ENCODE measurements at places on chromosomes 12 and 14.
A peak's percentile ranks its signal among the peaks of the same experiment; 100 is the strongest.

DNA sequence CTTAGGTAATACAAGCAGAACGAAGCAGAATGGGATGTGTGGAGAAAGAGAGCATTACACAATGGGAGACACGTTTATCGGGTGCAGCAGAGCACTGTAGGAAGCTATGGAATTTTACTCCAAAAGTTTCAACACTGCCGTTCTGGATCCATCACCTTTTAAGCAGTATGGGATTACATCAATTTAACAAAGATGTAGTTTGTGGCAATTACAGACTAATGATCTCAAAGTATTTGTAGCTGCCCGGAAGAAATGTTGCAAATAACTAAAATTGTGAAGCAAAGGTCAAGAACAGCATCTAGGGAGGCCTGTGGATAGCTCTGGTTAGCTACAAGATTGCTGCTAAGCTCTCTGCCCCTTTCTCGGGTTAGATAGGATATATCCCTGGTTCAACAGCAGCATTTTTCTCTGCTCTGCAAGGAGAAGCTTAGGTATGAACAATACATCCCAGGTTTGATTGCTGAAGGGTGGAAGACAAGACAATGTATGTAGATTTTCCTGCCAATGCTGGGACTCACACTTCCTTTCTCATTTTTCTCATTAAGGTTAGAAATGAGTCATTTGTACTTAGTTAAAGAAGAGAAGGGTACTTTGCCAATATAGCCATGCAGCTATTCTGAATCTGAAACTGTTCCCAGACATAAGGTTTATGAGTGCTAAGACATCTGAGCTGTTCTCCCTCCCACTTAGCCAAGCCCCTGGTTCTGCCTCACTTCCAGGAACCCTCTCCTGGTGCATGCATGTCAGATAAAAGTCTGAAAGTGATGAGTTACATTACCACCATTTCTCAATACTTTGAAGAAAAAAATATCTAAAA, 75.0 kb upstream of the HIF1A start:
- DNase-seq, result no peak

DNA sequence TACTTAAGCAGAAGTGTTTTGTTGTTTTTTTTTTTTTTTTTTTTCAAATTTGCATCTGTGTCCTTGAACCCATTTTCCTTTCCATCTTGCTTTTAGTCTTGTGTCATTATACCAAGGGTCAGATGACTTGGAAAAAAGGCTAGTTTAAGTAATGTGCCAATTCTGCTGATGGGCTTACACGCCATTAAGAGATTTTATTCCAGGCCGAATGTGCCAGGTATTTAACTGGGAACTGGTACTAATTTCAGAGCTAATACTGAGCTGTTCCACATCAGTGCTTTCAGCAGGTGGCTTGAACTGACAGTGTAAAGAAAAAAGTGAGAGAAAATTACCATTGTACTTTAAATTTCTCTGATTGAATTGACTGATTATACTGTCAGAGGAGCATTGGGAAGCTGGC, 224.9 kb downstream of the NPAS3 start:
- DNase-seq, result no peak

DNA sequence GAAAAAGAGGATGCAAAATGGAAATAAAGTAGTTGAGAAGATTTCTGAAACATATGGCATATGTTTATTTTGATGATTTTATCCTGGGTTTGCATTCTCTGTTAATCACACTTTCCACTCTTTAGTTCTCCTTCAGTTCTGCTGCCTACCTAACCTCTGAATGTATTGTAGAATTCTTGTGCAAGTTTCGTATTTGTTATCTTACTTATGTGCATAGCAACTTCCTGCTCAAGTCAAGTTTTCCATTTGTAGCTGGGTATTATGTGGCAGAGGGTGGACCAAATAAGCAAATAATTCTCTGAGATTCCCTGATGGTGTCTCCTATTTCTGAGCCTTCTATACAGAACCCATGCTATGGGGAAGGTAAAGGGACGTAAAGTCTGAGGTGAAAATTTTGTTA, 381.6 kb downstream of the FOXG1 start:
- no peak for DNase-seq

- no peak for DNase-seq
Measured at GRCh38 chr14:57171363-57171762, 97.3 kb downstream of the EXOC5 start.

- no peak for DNase-seq
Measured at GRCh38 chr14:65109357-65109756, 7.0 kb upstream of the MAX start.

GRCh38 chr12:16323010-16323409, 24.4 kb upstream of the MGST1 start:
- DNase-seq, result no peak

- no peak for DNase-seq
Measured at GRCh38 chr12:39777465-39777864, 157.9 kb upstream of the ABCD2 start.

DNA sequence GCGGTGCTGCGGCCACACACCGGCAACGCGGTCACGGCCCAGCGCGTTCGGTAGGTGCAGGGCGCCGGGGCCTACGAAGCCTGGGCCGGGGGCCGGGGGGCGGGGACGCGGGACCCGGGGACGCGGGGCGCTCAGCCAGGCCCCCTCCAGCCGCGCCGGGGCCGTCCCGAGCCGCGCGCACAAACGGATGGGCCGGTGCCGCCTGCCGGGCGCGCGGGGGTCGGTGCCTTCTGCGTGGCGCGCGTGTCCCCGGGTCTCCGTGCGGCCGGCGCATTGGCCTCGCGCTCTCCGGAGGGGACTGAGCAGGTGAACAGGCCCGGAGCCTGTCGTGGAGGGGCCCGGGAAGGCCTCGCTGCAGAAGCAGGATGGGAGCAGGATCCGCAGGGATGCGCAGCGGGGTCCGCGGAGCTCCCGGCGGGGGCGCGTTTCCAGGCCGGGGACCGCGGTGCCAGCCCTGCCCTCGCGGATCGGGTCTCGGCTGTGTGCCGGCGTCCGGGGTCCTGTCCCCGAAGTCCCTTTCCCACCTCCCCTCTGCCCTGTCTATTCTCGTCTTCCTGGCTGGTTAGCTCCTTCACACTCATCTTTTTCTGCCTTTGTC, 421 bp downstream of the GLT1D1 start:
- no peak for DNase-seq

DNA sequence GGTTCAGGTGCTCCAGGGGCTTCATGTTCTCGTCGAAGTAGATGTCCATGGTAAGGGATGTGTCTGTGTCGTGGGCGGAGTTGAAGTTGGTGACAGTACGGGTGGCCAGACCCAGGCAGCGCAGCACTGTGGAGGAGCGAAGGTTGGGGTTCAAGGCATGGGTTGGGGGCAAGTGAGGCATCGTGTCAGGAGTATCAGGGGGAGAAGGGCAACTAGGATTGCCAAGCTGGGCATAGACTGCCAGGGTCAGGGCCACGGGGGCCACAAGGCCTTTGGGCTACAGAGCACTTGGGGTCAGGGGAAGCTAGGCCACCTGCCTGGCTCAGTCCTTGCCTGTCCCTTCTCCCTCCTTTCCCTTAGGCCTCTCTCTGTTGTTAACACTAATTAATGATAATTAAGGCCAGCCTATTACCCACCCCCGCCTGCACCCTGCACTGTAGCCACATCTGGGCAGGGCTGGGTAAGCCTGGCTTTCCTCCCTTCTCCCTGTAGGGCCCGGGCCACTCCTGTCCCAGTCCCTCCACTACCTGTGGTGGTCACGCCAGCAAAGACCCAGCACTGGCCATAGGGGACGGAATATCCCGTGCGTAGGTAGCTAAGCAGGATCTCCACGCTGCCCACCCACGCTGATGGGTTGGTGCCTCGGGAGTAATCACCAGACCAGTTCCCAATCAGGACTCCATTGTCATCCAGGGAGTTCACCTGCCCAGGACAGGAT, 4.3 kb downstream of the TGM1 start:
- no peak for DNase-seq

GRCh38 chr14:95043314-95043713, 114.0 kb downstream of the DICER1 start:
- peak; percentile 51 for DNase-seq

GRCh38 chr14:92704036-92704804, 44.2 kb downstream of the LGMN start:
- DNase-seq, result no peak

GRCh38 chr14:54981698-54982097, 45.2 kb downstream of the WDHD1 start:
- DNase-seq, result no peak

DNA sequence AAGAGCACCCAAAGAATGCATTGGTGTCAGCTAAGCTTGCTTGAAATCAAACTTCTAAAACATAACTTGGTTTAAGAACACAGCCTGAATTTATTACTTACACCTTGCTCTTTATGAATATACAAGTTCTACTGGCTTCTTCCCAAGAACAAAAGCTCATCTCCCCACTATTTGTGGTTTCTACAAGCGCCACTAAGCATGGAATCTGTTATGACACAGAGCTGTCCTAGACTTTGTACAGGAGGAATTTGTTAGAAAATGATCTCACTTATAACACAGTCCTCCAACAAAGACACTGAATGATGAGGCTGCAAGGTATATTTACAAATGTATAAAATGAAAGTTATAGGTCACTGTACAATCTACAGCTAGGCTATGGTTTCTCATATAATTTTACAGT, 452.1 kb downstream of the BCAT1 start:
- DNase-seq, result no peak

DNA sequence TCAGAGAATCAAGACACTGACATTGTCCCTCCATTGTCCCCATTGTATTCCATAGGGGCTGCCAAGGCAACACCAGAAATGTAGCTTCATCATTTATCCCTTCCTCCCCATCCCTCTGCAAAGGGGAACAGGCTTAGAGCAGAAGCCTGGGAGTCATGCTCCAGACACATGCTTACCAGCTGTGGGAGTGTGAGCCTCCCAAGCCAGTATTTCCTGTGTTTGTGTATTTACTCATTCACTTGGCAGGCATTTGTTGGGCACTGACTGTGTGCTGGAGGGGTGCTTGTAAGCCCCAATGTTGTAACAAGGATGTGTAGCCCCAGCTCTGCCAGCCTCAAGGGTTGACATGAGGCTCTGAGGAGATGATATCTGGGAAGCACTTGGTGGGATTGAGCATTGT, 46.0 kb upstream of the TCL1A start:
- DNase-seq, result no peak

GRCh38 chr12:49019443-49020324, 1.1 kb upstream of the PRKAG1 start:
- no peak for DNase-seq

- DNase-seq, result no peak
Measured at GRCh38 chr12:123036466-123037285, 56.2 kb downstream of the ARL6IP4 start.

- no peak for DNase-seq
Measured at GRCh38 chr12:43029971-43030370, 440.4 kb upstream of the PRICKLE1 start.

DNA sequence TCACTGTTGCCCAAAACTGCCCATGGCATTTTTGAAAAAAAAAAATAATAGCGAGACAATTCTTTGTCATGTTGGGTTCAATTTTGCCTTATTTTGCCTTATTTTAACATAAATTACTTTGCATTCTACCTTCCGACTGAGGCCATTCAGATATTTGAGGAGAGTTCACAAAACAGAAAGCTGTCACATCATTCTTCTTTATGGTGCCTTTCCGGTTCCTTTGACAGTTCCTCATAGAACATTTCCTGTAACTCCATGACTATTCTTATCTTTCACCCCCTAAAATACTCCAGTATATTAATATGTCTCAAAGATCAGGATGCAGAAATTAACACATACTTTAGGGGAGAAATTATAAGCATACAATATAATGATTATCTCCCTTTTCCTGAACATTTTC, 476.7 kb downstream of the NOVA1 start:
- DNase-seq, result no peak

DNA sequence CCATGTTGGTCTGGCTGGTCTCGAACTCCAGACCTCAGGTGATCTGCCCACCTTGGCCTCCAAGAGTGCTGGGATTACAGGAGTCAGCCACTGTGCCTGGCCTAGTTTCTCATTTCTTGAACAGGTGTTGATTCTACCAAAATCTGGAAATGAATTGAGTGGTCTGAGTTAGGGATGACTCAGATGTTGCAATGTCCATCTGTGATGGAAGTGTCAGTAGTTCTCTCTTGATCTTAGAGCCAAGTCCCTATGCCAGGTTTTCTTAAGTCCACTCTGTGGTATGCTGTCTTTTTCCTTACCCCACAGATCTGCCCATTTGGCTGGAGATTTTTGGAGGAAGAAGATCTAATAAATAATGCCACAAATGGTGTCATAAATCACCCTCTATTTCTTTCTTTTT, 12.6 kb downstream of the SNAPC1 start:
- no peak for DNase-seq

DNA sequence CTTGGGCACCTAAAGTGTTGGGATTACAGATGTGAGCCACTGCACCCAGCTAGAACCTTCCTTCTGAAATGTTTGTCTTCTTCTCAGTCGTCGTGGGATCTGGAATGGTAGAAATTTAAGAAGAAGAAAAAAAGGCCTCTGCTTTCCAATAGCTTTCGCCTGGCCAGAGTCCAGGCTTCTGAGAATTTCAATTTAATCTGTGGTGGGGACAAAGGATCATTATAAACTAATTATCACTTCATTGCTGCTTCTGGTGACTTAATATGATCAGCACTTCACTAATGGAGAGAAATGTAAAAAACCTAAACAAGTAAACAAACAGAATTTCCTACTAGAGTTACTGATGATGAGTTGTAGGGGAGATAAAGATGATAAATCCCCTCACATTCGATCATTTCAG, 51.3 kb downstream of the CFAP251 start:
- no peak for DNase-seq

DNA sequence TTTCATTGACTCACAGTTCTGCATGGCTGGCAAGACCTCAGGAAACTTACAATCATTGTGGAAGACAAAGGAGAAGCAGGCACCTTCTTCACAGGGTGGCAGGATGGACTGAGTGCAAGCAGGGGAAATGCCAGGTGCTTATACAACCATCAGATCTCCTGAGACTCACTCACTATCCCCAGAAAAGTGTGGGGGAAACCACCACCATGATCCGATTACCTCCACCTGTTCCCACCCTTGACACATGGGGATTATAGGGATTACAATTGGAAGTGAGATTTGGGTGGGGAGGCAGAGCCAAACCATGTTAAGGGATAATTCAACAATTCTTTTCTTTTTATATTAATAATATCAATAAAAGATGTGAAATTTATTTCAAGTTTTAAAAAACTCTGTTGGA, 34.1 kb downstream of the CNTN1 start:
- no peak for DNase-seq

DNA sequence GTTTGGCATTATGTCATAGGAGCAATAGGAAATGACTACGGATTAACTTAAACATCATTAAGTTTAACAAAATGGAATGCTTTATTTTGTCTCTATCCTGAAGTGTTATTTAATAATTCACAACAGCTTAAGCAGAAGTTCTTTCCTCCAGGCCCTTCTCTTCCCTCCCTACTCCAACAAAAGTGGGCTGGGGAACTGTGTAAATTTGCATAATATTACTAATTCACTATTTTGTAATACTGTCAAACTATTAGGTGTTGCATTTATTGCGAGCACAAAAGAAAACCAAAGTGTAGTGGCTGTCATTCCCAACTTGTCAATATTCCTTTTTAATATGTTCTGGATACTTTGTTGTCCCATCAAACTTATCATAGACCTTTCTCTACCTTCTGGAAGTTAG, 69.8 kb downstream of the ATG14 start:
- no peak for DNase-seq

DNA sequence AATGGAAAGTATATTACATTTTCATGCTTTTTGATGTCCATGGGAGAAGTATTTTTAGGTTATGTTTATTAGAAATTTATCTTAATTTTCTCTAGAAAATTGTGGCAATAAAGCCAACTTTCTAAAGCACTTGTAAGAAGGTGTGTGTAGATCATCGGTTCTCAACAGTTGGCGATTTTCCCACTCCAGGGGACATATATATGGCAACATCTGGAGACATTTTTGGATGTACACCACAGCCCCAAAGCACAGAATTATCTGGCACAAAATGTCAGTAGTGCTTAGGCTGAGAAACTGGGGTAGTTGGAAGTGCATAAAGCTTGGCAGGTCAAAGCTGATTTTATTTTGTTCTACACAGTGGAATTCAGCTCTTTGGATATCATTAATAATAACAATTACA, 86.9 kb downstream of the FLRT2 start:
- DNase-seq, result no peak
